Stimulated activated CD8-positive, alpha-beta memory T cell treated with anti-CD3 and anti-CD28 coated beads, Interleukin-7, amount 100 ng/mL, for 24 hours (primary cell): ENCODE measurements at places on chromosomes 1 and 21.
A peak's percentile ranks its signal among the peaks of the same experiment; 100 is the strongest.

DNA sequence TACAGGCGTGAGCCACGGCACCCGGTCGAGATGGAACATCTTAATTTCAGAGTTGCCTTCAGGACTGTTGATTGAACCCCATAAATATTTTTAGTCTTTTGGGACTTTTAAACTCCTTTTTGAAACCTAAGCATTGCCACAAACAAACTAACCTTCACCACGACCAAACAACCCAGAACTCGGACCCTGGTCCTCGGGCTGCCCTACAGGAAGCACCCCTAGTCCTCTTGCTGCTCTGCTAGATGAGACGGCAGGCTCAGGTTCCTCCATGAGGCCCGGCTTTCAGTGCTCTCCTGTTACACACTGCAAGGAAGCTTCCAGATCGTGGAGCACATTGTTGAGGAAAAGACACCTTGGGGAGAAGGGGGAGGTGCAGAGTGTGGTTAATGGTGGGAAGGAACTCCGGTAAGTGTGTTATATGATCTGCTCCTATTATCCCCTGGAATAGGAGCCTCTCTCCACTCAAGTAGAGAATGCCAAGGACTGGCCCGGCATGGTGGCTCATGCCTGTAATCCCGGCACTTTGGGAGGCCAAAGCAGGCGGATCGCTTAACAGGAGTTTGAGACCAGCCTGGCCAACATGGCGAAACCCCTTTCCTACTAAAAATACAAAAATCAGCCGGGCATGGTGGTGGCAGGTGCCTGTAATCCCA is 5.7 kb downstream of the EPHX1 start:
- DNase-seq: no peak

GRCh38 chr1:68011657-68012375 is 38.6 kb downstream of the DIRAS3 start:
- no peak for DNase-seq

- no peak for DNase-seq
Observed at GRCh38 chr1:25020173-25020845, 90.2 kb upstream of the RUNX3 start.

GRCh38 chr1:111347026-111347425 is 56.4 kb downstream of the CHIA start:
- no peak for DNase-seq

GRCh38 chr1:23732363-23733224 is 10.7 kb upstream of the ELOA start:
- DNase-seq: no peak

- no peak for DNase-seq
Observed at GRCh38 chr1:2248127-2248826, 20.2 kb downstream of the SKI start.

DNA sequence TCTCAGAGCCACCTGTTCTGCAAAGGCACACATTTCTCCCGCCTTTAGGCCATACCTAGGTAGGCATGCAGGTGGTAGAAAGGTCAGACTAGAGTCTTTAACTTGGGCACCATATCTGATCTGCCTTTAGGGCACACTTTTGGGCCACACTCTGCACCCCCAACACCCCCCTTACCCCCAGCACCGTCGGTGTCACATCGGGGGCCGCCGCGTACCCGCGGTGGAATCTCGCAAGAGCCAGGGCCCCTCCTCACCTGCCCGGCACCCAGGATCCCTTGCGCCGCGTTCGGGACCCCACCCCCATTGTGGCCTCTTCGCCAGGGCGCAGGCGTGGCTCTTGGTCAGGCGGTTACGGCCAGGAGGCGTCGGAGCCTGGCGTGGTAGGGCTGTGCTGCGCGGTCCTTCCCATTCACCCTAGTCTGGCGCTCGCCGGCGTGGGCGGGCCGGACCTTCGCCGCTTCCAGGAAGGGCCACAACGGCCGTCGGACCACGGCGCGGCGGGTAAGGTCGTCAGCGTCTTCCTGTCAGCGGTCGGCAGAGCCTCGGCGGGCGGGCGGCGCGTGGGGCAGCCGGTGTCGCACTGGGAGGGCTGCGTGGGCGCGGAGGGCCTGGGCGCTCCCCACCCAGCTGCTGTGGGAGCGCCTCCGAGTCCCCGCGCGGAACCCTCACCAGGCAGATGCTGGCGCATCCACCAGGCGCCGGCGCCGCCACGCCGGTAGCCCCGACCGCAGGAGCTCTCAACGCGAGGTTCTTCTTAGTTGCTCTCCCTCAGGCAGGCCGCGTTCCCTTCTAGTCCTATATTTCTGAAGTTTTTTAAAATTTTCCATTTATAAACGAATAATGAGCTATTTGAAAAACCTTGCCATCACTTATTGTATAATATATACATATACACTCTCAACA is at the start of gene DNAH14:
TSS of gene DNAH14 (plus strand) at position 341 of the 903 bp plus-strand sequence. CDS start 23,028 bp downstream, outside the sequence.
- DNase-seq: no peak

GRCh38 chr1:236029428-236029940 is 35.4 kb downstream of the NID1 start:
- no peak for DNase-seq

DNA sequence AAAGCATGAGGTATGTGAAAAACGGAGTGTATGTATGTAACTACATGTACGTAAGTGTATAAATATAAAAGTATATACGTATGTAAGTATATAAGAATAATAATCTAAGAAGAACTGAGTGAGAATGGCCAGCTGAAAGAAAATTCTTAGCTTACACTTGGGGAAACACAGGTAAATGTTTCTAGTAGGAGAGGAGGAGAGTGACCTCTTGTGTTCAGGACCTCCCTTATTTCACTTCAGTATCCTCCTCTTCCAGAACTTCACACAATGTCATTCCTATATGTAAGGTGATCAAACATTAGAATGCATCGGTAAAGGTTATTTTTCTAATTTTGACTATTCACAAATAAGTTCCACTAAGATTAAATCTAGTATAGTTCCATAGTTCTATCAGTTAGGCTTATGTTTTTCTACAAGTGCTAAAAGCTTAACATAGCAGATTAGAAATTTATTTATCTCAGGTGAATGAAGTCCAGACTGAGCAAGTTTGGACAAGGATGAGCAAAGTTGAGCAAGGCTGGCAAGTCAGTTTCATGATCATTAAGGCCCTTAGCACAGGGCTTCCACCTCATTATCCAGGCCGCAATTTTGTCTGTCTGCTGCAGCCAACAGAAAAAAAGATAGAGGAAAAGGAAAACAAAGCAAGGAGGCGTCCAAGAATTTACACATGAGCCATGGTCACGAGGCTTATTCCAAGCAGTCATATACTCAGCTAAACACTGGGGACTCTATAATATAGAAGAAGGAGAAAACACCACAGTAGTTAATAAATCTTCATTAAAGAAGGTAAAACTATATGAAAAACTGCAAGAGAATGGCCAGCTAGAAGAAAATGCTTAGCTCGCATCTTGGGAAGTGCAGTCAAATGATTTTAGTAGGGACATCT is 7.1 kb upstream of the MROH9 start:
- no peak for DNase-seq

GRCh38 chr1:17460219-17460618 is 20.7 kb upstream of the RCC2 start:
- no peak for DNase-seq

DNA sequence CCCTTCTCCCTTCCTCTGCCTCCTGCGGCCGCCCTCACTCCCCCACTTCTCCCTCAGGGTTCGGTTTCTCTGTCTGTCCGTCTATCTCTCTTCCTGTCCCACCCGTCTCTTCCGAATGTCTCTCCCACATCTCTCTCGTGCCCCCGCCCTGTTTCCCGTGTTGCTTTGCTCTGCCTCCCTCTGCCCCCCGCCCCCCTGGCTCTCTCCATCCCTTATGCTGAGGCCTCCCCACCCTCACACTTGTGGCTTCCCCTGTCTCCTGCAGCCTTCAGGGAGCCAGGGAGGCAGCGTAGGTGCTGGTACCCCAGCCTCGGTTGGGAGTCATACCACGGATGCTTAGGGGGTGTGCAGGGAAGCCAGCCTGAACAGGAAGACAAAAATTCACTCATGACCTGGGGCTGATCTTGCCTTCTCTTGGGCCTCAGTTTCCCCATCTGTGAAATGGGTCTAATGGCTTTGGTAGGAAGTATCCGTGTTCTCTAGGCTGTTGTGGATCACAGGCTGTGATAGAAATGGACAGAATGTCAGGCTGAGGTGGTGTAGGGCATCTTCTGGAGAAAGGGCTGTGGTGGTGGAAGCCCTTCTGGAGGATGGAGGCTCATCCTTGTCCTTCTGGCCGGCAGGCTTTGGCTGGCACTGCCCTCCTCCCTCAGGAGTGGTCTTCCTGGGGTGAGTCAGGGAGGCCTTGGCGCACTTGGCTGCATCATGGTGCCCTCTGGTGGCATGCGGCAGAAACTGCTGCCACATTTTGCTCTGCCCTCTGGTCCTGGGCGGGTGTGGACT is 55.5 kb downstream of the FOXO6 start:
- DNase-seq: peak; percentile 30

GRCh38 chr1:245516284-245516759 is 361.5 kb downstream of the KIF26B start:
- no peak for DNase-seq

- no peak for DNase-seq
Observed at GRCh38 chr1:92476071-92476631, 10.6 kb downstream of the GFI1 start.

DNA sequence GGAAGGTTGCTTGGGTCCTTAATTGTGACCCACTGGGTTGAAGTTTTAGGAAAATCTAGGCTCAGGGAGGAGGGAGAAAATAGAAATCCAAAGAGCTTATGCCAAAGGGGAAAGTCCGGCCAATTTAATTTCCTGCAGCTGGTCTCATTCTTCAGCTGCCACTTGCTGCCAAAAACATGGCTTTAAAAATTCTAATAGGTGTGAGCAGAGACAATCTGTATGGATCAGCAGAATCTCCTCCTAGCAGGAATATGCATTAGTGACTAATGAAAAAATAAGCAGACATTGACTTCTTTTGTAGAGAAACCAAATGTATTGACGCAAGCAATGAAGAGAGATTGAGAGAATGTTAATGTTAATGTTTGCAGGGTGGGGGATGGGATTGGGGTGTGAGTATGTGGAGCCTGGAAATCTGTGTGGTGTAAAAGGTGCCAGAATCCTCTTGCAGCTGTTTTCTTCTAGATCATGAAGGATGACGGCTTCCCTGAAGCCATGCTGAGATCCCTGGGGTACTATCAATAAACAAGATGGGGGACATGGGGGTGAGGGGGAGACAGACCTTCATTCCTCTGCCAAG is 35.3 kb downstream of the VWA5B1 start:
- DNase-seq: no peak

- no peak for DNase-seq
Observed at GRCh38 chr21:27831177-27831576, 864.3 kb upstream of the ADAMTS5 start.

- no peak for DNase-seq
Observed at GRCh38 chr1:207871117-207871649, 39.7 kb downstream of the CD34 start.

DNA sequence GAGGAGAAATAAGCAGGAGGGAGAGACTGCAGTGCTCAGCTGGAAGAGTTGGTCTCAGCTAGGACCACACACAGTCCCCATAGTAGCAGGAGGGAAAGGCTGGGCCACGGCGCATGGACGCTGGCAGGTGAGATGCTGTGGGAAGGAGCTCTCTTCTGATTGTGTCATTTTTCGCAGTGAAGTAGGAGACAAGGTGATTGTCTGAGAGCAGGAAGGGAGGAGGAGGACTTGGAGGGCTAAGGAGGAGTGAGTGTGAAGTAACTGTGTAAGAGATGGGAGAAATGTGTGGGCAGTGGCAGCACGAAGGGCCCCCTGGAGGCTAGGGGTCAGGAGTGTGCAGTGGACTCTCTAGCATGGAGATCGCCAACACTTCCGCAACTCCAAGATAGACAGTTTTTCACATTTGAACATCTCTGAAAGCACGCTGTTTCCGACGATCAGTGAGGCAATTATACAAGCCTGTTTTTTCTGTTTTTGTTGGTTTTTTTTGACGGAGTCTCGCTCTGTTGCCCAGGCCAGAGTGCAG is 26.4 kb upstream of the KCNC4 start:
- DNase-seq: no peak

DNA sequence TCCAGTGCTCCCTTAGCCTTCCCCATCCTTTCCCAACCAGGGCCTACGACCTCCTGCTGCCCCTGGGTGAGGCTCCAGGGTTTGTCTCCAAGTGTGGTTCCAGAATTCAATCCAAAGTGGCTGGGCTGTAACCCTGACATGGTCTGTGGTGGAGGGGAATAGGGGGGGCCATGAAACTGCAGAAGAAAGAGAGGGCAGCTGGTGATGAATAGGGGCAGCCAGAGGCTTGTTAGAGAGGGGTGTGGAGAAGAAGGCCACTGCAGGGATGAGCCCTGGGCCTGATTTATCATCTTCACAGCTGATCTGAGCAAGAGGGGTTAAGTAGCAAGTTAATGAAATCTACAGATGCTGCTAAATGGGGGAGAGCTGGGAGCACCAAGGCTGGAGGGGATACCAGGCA is 12.9 kb upstream of the ERI3 start:
- no peak for DNase-seq

GRCh38 chr1:29687166-29687565 is 450.8 kb downstream of the PTPRU start:
- DNase-seq: no peak

DNA sequence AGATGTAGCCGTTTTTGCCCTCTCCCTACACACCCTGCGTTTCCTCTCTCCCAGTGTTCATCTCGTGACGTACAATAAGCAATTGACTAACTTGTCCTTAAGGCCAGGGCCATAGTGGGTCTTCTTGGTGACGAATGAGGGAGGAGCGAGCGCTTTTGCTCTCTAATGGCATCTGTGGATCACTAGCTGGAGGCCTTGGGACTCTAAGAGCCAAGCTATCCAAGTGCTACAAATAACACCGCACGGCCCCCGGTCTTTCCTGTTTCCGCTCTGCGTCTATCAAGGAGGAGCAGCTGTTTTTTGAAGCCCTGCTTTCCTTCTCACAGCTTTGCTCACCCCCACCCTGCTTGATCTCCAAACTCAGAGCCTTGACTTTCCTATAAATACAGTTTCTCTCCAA is 25.2 kb downstream of the EVA1C start:
- DNase-seq: no peak

- no peak for DNase-seq
Observed at GRCh38 chr1:6385488-6386191, 7.9 kb downstream of the ACOT7 start.

- DNase-seq: no peak
Observed at GRCh38 chr1:57982852-57983251, 559.0 kb upstream of the DAB1 start.

DNA sequence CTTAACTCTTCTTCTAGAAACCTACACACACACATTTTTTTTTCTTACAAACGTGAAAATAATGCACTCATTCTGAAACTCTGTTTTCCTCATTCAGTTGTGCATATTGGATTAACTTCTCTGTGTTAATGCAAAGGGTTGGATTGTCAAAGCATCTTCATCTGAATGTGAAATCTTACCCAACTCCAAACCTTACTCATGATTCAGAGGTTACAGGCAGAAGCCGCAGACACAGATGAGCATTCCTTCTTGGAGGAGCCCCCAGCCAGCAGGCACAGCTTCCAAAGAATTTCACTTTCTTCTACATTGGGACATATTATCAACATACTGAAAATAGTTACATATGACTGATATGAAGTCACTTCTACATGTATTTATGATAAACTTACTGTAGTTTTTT is 15.7 kb downstream of the PATJ start:
- no peak for DNase-seq

- no peak for DNase-seq
Observed at GRCh38 chr21:27693376-27693775, 726.5 kb upstream of the ADAMTS5 start.

- peak; percentile 14 for DNase-seq
Observed at GRCh38 chr1:51236531-51237350, 668 bp downstream of the RNF11 start.

GRCh38 chr1:159341736-159342135 is 39.6 kb downstream of the FCER1A start:
- DNase-seq: no peak
